Kasumi-1 (cell line): ENCODE measurements at places on chromosomes 1 and 21.

- DNase-seq: no peak
These were observed 230.8 kb downstream of the BARHL2 start for GRCh38 chr1:90486134-90486824.

- no peak for DNase-seq
These were observed 11.2 kb upstream of the MX2 start for GRCh38 chr21:41350436-41351155.

DNA sequence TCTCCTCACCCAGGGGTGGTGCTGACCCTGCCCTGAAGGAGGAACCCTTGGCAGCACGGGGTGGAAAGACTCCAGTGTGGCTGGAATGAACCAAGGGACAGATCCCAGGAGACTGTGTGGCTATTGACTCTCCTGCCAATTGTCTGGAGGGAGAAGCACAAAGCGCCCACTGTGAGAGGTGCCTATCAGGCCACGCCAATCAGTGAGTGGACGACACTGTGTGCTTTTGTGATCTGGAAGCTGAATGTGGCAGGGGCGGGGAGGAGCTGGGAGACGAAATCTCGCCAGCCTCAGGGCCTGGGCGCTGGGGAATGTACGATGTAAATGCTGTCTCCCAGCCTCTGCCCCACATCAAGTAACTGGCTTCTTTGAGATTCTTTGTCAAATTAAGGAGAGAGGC is 167.1 kb downstream of the ZBTB18 start:
- no peak for DNase-seq

GRCh38 chr1:23578311-23578996 is 19.2 kb upstream of the ID3 start:
- DNase-seq: no peak

DNA sequence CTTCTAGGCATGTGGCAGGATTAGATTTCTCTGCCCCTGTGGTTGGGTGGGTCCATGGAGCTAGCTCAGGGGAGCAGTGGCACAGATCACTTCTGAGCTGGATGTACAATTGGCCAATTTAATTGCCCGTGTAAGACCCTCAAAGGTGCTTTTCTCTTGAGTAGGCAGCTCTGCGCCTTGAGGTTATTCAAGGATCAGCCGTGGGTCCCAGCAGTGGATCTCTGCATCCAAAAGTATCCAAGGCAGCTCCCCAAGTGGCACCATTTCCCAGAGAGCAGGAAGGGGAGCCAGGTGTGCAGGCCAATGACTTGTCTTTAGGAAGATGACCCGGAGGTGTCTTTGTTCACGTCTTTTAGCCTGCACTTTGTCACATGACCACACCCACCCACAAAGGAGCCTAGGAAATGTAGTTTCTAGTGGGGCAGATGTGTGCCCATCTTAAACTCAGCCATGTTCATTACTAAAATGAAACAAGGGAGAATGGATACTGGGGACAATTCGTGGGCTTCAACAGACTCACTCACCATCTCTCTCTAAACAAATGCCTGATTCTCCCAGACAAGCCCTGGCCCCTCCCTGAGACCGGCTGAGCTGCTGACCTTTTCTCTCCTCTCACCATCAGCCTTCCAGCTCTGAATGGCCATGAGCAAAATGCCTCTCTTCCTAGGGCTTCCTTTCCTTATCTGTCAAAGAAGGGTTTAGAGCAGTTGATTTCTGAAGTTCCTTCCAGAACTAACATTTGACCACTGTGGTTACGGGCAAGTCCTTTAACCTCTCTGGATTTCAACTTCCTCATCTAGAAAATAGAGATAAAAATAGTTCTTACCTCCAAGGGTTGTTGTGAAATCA is 41.4 kb upstream of the TENT5C start:
- peak; percentile 36 for DNase-seq
